ENCODE measurements at places on chromosomes 6 and 20. TPM values are rescaled to one million over a fixed set of nuclear protein-coding genes. Genes with fewer than 3 reads are reported as not detected.

IPCEF1 gene
- total RNA-seq, result not detected

OLIG3 gene
- total RNA-seq, result not detected

GRCh38 chr6:40977695-40978094, 61.3 kb downstream of the UNC5CL start:
- no peak for DNase-seq
- no peak overlapping the region for H3K4me3 ChIP-seq
- no peak overlapping the region for H3K27ac ChIP-seq
- H3K36me3 ChIP-seq, result no peaks in the 10 kb centered on the region
- H3K4me1 ChIP-seq, result peaks cover 11% of the 10 kb centered on the region

- H3K4me1 ChIP-seq, result peaks cover 5% of the 10 kb centered on the region
- H3K36me3 ChIP-seq, result peaks cover 4% of the 10 kb centered on the region
- no peak for DNase-seq
Observed at GRCh38 chr20:8917084-8917483, 151.8 kb upstream of the PLCB4 start.

GRCh38 chr6:28638787-28639430, 113.2 kb downstream of the GPX5 start:
- DNase-seq, result no peak
- no peak overlapping the region for H3K27ac ChIP-seq
- peaks cover 7% of the 10 kb centered on the region for H3K27me3 ChIP-seq
- peaks cover 12% of the 10 kb centered on the region for H3K4me1 ChIP-seq
- no peak overlapping the region for H3K4me3 ChIP-seq

Measured in chondrocyte (in vitro differentiated cells).